ENCODE measurements at places on chromosomes 6 and 20.

DNA sequence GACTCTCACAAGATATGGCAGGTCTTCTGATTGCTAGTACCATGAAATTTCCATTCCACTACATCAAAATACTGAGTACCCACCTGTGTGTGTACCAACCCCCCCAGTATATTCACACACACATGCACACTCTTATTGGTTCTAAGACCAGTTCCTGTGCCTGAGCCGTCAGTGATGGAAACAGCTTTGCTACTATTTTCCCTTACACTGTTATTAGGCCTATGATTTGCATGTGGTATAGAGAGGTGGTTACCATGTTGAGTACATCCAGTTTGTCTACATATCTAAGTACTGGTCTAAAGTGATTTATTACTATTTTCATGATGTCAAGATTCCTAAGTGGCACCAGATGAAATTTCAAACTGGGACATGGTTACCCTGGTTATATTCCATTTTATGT lies 459.9 kb downstream of the BCKDHB start:
- DNase-seq, result no peak

GRCh38 chr6:106510090-106510970 lies 119.0 kb downstream of the RTN4IP1 start:
- peak; percentile 57 for DNase-seq

- DNase-seq, result no peak
Measured at GRCh38 chr6:53624502-53624901, 41.1 kb downstream of the KLHL31 start.

DNA sequence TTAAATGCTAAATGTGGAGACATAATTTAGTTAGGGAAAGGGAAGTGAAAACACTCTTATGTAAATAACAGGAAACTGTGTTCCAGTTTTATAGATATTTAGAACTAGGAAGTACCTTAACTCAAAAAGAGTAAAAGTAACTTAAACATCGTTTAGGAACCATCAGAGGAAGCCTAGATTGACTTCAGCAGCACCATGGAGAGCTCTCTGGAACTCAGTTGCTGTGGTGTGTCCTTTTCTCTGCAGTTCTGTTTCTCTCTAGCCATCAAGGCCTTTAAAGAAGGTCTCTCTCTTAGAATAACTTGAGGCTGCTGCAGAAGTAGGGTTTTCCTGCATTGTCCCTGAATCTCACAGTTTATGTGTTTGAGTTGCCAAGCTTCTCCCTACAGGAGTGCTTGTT lies 26.9 kb downstream of the CLVS2 start:
- no peak for DNase-seq

- no peak for DNase-seq
Measured at GRCh38 chr6:21026576-21027273, 492.5 kb downstream of the CDKAL1 start.

GRCh38 chr6:166395351-166395750 lies 12.6 kb upstream of the MPC1 start:
- no peak for DNase-seq

- no peak for DNase-seq
Measured at GRCh38 chr6:161186173-161186769, 87.6 kb downstream of the AGPAT4 start.

- DNase-seq, result no peak
Measured at GRCh38 chr6:33716379-33716778, 4.9 kb upstream of the UQCC2 start.

DNA sequence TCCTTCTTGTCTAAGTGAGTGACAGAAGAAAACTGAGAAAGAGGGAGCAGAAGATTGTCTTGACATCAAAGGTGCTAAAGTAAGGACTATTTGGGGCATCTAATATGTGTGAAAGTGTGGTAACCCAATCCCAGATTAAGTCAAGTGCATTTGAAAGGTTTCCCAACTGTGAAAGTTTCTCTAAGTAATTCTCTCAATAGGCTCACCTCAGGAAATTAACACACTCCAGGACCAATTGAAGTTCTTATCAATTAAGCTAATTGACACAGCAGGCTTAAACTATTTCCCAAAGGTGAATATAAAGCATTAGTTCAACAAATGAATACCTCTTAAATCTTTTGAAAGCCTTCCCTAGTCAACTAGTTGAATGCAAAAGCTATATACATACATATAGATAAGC lies 212.8 kb upstream of the FUT9 start:
- no peak for DNase-seq

- no peak for DNase-seq
Measured at GRCh38 chr6:132648356-132648755, 10.6 kb downstream of the TAAR1 start.

GRCh38 chr6:40349123-40349900 lies 237.9 kb downstream of the LRFN2 start:
- DNase-seq, result no peak

- DNase-seq, result peak; percentile 3
Measured at GRCh38 chr20:49594143-49594930, 26.4 kb upstream of the PTGIS start.

DNA sequence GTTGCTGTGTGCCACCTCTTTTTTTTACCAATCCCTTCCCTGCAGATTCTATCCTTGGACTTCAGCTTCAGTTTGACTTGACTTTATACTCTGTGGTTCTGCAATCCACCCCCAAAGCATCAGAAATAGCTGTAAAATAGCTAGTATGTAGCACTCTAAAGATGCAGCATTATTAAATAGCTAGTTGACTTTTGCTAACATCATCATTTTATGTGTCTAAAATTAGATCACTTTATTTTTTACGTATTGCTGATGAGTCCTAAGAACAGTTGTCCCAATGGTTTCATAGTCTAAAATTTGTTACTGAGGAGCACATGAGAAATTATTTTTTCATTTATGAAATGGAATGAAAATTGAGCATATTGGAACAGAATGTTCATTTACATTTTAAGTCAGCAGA lies 138.2 kb downstream of the NKAIN2 start:
- no peak for DNase-seq

DNA sequence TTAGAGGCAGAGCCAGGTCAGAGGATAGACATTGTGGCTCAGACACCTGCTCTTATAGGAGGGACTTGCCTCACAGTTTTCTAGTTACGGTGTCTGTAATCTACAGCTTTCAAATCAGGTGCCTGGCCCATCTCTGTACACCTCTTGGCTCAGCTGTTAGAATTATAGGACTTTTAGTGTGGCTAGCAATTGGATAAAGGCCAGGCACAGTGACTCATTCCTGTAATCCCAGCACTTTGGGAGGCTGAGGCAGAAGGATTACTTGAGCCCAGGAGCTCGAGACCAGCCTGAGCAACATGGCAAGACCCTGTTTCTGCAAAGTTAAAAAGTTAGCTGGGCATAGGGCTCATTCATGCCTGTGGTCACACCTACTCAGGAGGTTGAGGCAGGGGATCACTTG lies 20.0 kb downstream of the BRPF3 start:
- DNase-seq, result no peak

- DNase-seq, result no peak
Measured at GRCh38 chr6:75183099-75183541, 22.7 kb downstream of the COL12A1 start.

GRCh38 chr6:15970517-15970916 lies 158.4 kb upstream of the MYLIP start:
- no peak for DNase-seq

GRCh38 chr6:42440778-42441696 lies 10.7 kb downstream of the TRERF1 start:
- no peak for DNase-seq

- DNase-seq, result no peak
Measured at GRCh38 chr6:797479-798077, 104.6 kb upstream of the EXOC2 start.

GRCh38 chr6:170212956-170213636 lies 77.8 kb downstream of the DLL1 start:
- no peak for DNase-seq

DNA sequence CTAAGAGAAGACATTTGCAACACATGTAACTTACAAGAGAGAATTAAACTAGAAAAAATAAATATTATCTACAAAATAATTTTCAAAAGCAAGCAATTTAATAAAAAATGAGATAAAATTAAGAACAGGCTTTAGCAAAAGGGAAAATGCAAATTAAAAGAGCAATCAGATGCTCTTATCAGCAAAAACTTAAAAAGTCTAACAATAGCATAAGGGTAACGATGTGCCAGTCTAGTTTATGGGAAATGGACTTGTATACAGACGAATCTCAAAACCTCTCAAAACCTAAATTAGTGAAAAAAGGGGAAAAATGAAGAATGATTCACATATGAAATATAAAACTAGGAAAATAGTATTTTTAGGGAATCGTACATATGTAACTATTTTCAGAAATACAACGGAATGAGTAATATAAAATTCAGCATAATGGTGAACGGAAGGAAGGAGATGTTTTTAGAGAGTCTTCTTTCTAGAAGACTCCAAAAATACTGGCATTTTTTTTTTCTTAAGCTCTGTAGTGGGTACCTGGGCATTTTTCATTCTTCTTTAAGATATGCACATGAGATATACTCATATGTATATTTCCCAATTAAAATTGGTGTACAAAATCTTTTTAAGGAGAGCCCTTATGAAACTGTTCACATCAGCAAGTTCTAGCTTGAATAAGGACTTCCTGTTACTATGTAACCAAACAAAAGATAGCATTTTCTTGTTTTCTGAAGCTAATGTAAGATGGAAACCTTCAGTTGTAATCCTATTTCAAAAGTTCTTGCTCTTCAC lies 927 bp upstream of the MANEA start:
- DNase-seq, result no peak

- DNase-seq, result no peak
Measured at GRCh38 chr6:157728183-157728881, 94.7 kb upstream of the SNX9 start.

DNA sequence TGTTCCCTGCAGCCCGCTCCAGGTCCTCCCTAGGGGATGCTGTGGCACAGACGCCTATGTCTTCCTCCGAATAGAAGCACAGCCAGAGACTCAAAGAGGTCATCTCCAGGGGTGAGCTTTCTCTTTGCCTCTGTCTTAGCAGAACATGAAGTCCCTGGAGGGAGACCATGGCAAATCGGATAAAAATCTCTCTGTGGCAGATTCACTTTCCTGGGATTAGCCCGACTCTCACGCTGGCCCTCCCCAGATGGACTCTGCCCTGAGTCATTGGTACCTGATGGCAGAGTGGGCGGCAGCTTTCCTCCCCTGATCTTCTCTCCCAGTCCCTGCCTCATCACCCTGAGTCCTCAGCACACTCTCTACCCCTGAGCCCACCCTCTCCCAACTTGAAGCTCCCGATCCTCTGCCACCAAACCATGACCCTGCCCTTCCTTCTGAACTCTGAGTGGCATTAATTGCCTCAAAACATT lies 58.0 kb upstream of the CCDC167 start:
- no peak for DNase-seq

- DNase-seq, result peak; percentile 11
Measured at GRCh38 chr6:127933852-127934840, 33.3 kb upstream of the THEMIS start.

DNA sequence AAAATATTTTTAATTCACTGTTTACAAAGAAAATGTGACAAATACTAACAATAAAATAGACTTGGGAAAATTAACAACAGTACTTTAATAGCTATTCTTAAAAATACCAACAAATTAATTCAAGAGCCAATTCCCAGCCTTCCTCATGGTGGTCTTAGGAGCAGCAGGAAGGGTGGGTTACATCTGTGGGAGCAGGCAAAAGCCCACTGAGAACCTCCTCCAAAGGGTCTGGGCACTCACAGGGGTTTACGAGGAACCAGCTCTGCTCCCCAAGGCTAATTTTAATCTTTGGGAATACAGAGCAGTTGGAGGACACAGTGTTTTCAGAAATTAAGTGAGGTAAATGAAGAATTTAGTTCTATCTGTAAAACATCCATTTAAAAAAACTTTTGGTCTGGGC lies 10.2 kb downstream of the SOD2 start:
- no peak for DNase-seq

GRCh38 chr6:151452750-151453427 lies 963 bp upstream of the RMND1 start:
- DNase-seq, result no peak

DNA sequence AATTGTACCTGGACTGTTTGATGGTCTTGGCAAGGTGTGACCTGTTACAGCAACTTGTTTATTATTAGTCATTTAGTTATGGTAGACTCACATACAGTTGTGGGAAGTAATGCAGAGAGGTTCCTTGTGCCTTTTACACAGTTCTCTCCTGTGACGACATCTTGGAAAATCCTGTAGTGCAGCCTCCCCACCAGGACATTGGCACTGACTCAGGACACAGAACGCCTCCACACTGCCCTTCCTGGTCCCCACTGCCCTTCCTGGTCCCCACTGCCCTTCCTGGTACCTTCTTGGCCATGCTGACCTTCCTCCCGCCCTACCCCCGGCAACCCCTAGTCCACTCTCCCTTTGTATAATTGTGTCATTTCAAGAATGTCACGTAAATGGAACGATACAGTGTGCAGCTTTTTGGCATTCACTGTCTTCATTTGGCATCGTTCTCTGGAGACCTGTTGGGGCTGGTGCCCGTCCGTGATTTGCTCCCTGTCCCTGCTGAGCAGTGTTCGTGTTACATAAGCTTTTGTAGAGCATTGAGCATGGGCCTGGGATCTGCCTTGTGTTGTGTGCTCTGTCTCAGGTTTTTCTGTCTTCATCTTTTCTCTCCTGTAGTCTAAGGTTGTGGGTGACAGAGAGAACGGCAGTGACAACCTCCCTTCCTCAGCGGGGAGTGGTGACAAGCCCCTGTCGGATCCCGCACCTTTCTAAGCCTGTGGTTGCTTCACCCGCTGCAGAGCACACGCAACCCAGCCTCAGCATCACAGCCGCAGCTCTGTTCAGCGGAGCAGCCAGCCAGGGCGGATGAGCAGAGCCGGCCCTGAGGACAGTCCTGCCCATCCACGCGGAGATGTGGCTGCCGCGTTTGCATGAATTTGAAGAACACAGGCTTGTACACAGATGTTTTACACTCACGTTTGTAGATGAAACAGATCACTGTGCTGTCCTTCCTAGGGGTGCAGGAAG lies 5.4 kb upstream of the DNAJC5 start:
- DNase-seq, result no peak

GRCh38 chr20:44036441-44036840 lies 121.8 kb downstream of the TOX2 start:
- no peak for DNase-seq

GRCh38 chr6:112288475-112288874 lies 34.1 kb upstream of the LAMA4 start:
- no peak for DNase-seq

DNA sequence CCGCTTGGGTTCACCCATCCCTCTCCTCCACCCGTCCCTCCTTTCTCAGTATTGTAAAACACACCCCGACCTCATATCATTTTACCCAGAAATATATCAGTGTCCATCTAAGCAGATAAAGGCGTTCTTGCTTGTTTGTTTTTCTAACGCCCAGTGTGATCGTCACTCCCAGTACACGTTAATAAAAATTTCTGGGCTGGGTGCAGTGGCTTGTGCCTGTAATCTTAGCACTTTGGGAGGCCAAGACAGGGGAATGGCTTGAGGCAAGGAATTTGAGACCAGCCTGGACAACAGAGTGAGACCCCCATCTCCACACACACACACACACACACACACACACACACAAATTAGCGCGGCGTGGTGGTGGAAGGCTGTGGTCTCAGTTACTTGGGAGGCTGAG lies 24.4 kb upstream of the TFAP2C start:
- no peak for DNase-seq

DNA sequence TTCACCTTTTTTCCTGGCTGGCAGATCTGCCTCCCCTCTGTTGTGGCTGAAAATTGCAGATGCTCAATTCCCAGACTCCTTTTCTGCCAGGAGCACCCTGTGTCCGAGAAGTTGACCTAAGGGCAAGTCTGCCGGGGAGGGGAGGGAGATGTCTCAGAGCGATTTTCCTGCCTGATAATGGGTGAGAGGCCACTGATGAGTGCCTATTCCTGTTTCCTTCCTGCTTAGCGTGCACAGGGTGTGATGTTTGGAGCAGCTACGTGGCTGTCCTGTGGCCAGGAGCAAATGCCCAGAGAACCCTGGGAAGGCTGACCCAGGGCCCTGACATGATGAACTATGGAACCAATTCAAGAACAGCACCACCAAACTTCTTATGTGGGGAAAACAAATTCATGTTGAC lies 22.5 kb downstream of the SOX4 start:
- no peak for DNase-seq
